Stimulated activated CD4-positive, alpha-beta T cell treated with anti-CD3 and anti-CD28 coated beads, Interleukin-1b, Interleukin-23, amount 100 ng/mL, for 1 hour (primary cell): ENCODE measurements at places on chromosomes 7 and 10.
A peak's percentile ranks its signal among the peaks of the same experiment; 100 is the strongest.

- DNase-seq: no peak
Observed at GRCh38 chr10:110036640-110037039, 28.9 kb downstream of the ADD3 start.

GRCh38 chr10:97791824-97792721 is 20.3 kb upstream of the SFRP5 start:
- DNase-seq: peak; percentile 50

- no peak for DNase-seq
Observed at GRCh38 chr7:7157177-7157886, 25.0 kb upstream of the C1GALT1 start.

DNA sequence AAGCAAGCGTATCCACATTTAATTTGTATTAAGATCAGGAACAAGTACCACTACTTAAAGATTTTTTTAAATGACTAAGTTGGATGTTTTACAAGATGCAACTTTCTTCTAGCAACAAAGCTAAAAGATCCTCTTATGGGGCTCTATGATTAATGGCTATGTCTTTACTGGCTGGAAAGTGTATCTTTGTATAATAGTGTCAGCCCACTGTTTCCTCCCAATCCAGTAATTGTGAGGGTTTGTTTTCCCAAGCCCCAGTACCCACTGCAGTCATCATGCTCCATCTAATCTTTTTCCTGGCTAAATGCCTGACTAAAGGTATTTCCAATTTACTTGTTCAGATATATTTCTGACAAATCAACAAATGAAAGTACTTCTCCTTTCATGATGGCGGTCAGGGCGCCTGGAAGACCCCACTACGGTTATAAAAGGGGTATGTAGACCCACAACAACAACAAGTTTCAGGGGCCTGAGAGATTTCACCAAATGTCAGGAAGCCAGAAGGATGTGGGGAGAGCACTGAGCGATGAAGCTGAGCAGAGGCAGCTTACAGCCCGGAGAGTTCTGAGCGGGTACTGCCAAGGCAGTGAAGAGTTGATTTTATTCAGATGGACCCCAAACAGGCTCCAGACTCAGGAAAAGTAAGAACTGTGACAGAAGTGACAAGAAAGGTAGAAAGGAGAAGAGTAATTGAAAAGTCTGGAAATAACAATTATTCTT is 222.6 kb upstream of the KLF14 start:
- no peak for DNase-seq

DNA sequence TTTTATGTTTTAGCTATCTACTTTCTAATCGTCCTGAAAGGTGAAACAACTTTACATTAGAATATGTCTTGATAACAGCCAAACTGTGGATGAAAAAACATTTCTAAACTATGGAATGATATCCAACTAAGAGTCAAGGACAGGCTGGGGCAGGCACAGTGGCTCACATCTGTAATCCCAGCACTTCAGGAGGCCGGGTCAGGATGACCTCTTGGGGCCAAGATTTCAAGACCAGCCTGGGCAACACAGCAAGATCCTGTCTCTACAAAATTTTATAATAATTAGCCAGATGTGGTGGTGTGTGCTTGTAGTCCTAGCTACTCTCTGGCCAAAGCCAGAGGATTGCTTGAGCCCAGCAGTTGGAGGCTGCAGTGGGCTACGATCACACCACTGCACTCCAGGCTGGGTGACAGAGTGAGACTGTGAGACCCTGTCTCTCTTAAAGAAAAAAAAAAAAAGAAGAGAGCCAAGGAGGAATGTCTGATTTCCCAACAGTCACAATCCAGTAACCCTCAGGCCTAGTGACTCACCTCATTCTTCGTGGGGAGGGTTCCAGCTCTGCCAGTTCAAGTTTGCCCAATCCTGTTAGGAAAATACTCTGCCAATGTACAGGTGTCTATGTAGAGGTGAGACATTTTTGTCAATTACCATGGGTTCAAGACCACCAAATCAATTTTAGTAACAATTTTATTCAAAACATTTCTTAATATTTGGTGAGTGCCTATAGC is 14.6 kb upstream of the FZD1 start:
- DNase-seq: no peak
